Nephron progenitor cell (in vitro differentiated cells): ENCODE measurements at places on chromosomes 3 and 15.
A peak's percentile ranks its signal among the peaks of the same experiment; 100 is the strongest.

DNA sequence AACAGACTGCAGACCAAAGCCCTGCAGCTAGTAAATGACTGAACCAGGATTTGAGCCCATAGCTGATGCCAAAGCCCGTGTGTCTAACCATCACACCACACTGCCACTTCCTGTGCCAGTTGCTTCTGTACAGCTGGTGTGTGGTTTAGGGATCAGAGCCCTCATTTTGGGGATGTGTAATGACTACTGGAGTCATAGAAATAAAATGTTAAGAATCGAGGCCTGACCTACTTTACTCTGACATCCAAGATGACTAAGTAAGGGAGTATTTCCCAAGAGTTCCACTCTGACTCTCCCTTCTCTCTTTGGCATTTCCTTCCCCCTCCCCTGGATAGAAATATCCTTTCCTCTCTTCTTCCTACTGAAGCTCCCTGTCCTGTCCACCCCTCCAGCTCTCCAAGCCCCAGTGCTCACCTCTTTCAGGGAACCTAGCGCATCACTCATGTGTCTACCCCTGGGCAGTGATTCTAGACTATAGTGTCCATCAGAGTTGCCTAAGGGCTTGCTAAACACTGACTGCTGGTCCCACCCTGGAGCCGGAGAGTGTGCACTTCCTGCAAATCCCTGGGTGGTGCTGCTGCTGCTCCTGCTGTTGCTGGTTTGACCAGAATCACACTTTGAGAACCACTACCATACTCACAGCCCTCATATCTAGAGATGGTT is 53.8 kb downstream of the MGLL start:
- H3K4me1 ChIP-seq, result peaks cover 4% of the 10 kb centered on the region
- no peak overlapping the region for H3K4me3 ChIP-seq
- H3K27me3 ChIP-seq, result peaks cover 3% of the 10 kb centered on the region
- peaks cover 8% of the 10 kb centered on the region for H3K36me3 ChIP-seq

- no peaks in the 10 kb centered on the region for H3K4me1 ChIP-seq
- peaks cover 23% of the 10 kb centered on the region for H3K36me3 ChIP-seq
- no peak for DNase-seq
Observed at GRCh38 chr15:39414201-39414600, 166.7 kb upstream of the THBS1 start.

DNA sequence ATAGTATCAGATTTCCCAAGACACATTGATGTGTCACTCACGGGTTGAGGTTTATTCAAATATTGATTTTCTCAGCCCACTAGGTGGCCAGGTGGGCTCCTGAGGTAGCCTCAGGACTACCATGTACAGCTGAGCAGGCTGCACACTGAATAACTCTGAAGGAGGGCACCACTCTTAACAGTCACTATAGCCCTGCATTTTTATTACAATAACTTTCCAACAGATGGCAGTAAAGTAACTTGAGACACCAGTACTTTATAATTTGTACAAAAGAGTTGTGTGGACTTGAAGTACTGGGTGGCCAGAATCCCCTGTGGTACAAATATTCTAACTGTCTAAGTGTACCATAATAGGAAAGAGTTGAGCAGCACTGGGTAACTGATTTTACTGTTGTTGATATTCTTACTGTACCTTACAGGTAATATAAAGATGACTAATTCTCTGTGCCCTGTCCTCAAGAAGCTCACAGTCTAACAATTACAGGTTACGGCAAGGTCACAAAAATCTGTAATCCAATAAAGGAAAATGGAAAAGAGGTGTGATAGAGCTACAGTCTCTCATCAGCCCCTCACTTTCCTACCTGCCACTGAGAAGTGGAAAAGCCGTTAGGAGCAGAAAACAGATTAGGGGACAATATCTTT is 76.0 kb downstream of the ETFA start:
- DNase-seq, result no peak
- peaks cover 10% of the 10 kb centered on the region for H3K4me1 ChIP-seq
- peaks cover 18% of the 10 kb centered on the region for H3K36me3 ChIP-seq
- H3K27ac ChIP-seq, result no peak overlapping the region
- H3K4me3 ChIP-seq, result no peak overlapping the region

DNA sequence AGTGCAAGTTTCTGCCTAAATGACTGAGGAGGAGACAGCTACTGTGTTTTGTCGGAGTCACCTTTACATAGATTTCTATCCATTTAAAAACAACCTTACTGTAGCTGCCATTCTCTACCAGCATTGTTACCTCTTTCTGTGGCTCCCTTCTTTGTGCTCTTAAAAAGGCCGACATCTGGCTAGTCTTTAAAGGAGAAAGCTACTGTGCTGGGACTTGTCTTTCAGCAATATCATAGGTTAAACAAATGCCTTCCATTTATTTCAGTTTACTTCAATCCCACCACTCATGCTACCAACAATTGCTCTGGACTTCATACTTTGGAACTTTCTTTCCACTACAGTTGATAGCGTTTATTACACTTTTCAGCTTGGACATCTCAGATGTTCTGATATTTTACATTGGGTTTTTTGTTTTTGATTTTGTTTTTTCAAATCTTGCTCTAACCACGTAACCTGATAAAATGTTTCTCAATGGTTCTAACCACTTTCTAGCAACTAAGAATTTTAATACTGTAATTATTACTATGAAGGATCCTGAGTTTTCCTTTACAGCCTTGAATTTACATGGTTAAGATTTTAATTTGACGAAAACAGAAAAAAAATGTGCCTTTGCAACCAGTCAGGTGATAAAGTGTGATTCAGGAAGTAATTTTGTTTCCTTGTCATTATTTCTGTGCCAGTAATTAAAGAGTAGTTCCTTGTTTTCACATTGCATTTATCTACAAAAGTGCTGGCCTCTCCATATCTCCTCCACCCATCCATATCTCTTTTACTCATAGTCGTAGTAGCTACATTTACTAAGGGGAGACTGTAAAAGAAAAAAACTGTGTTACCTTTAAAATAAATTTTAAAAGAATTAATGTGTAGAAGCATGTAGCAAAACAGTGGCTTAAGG is 1.3 kb upstream of the CBLB start:
- peaks cover 6% of the 10 kb centered on the region for H3K36me3 ChIP-seq
- DNase-seq, result no peak
- peaks cover 3% of the 10 kb centered on the region for H3K27me3 ChIP-seq
- peak overlapping the region; percentile 100 for H3K27ac ChIP-seq
- peaks cover 54% of the 10 kb centered on the region for H3K4me1 ChIP-seq
- H3K4me3 ChIP-seq, result peak overlapping the region; percentile 98

GRCh38 chr3:13598926-13599886 is 50.3 kb downstream of the FBLN2 start:
- H3K4me3 ChIP-seq, result no peak overlapping the region
- H3K36me3 ChIP-seq, result no peaks in the 10 kb centered on the region
- H3K4me1 ChIP-seq, result peaks cover 26% of the 10 kb centered on the region
- no peak overlapping the region for H3K27ac ChIP-seq
- no peak for DNase-seq

- no peak overlapping the region for H3K27ac ChIP-seq
- no peak overlapping the region for H3K4me3 ChIP-seq
- no peaks in the 10 kb centered on the region for H3K4me1 ChIP-seq
Observed at GRCh38 chr3:23183731-23184130, 19.4 kb upstream of the UBE2E2 start.

DNA sequence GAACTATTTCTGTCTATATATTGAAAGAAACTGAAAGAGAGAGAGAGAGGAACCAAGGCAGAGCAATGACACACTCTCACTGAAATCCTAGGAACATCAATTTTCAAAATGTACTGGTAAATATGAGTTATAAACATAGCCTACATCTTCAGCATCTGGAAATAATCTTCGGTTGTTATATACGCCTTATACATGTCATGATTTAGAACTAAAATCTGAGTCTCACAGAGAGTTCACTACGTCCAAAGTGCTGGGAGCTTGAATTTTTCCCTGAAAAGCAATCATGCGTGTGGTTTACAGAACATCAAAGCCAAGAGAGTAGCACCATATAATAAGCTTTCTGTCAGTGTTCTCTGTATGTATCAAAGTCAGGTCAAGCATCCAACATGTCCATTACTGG is 420.0 kb upstream of the CBLB start:
- H3K27ac ChIP-seq, result no peak overlapping the region
- H3K4me3 ChIP-seq, result no peak overlapping the region
- no peaks in the 10 kb centered on the region for H3K36me3 ChIP-seq
- H3K27me3 ChIP-seq, result no peaks in the 10 kb centered on the region

DNA sequence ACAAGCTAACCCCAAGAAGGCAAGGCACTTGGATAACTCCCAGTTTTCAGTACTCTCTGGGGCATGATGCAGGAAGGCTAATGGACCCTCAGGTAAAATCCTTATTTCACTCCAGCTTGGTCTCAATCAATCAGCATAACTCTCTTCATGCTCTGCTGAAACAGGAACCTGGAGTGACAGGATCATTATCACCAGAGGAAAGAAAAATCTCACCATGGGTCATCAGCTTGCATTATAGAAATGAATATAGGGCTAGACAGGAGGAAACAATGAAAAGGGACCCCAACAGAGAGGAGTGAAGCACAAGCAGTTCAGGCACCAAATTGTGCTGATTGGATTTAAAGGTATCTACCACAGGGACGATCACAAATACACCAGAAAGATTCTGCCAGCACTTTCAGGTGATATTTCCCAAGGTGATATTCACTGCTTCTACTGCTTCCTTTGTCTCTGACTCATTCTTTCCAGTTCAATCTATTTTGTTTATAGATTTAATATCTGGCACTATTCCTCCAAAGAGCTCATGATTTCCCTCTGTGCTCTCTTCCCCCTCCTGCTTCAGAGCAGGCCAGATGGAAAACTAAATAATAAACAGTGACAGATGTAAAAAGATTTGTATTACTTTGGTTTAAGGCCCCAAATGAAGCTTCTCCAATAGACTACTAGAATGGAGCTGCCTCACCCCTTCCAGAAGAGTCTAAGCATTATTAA is 22.9 kb upstream of the THUMPD3 start:
- no peak for DNase-seq
- no peaks in the 10 kb centered on the region for H3K36me3 ChIP-seq
- H3K27me3 ChIP-seq, result peaks cover 6% of the 10 kb centered on the region
- H3K27ac ChIP-seq, result no peak overlapping the region

GRCh38 chr3:193942516-193943055 is 193.4 kb upstream of the HES1 start:
- H3K27ac ChIP-seq, result no peak overlapping the region
- no peaks in the 10 kb centered on the region for H3K36me3 ChIP-seq
- DNase-seq, result no peak
- H3K4me1 ChIP-seq, result peaks cover 56% of the 10 kb centered on the region
- no peak overlapping the region for H3K4me3 ChIP-seq

DNA sequence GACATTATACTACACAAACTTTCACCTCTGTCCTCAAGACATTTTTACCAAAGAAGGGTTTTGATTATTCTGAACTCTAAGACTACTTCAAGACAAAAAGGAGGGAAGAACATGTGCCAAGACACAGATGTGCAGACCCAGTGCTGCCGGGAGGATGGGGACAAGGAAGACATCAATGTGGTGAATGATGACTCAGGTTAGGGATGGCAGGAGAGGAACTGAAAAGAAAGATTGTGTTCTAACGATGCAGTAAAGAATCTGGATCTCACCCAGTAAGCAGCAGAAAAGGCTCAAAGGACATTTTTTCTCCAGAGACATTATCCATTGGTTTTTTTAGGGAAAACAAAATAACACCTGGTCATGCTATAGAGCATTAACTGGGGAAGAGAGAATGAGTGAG is 449.9 kb upstream of the NR2F2 start:
- no peak for DNase-seq
- no peaks in the 10 kb centered on the region for H3K27me3 ChIP-seq
- peaks cover 37% of the 10 kb centered on the region for H3K4me1 ChIP-seq
- peaks cover 8% of the 10 kb centered on the region for H3K36me3 ChIP-seq

DNA sequence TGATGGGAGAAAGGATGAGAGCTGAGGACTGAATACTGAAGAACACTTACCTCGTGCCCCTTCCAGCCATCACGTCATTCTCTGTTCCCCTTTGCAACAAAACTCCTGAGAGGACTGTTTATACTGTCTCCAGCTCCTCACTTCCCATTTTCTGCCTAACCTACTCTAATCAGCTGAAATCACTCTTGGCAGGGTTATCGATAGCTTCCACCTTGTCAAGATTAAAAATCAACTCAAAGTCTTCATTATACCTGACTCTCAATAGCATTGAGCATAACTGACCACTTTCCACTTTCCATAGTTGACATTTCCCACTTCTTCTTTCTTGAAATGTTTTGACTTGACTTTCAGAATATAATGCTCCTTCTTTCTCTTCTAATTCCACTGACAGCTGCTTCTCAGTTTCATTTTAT is 4.3 kb downstream of the BTBD1 start:
- no peak for DNase-seq
- no peak overlapping the region for H3K27ac ChIP-seq
- peaks cover 11% of the 10 kb centered on the region for H3K36me3 ChIP-seq
- H3K4me1 ChIP-seq, result peaks cover 5% of the 10 kb centered on the region

- no peaks in the 10 kb centered on the region for H3K36me3 ChIP-seq
- H3K27me3 ChIP-seq, result peaks cover 9% of the 10 kb centered on the region
- DNase-seq, result no peak
- H3K27ac ChIP-seq, result no peak overlapping the region
- no peaks in the 10 kb centered on the region for H3K4me1 ChIP-seq
Observed at GRCh38 chr15:37824717-37825382, 109.6 kb upstream of the TMCO5A start.

GRCh38 chr3:197603317-197603933 is 47.7 kb upstream of the BDH1 start:
- peak overlapping the region; percentile 80 for H3K27ac ChIP-seq
- DNase-seq, result no peak
- H3K4me3 ChIP-seq, result no peak overlapping the region
- peaks cover 28% of the 10 kb centered on the region for H3K4me1 ChIP-seq

DNA sequence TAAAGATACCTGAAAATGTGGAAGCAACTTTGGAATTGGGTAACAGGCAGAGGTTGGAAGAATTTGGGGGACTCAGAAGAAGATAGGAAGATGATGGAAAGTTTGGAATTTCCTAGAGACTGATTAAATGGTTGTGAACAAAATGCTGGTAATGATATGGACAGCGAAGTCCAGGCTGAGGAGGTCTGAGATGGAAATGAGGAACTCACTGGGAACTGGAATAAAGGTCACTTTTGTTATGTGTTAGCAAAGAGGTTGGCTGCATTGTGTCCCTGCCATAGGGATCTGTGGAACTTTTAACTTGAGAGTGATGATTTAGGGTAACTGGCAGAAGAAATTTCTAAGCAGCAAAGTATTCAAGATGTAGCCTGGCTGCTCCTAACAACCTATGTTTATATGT is 13.0 kb downstream of the MITF start:
- no peak overlapping the region for H3K4me3 ChIP-seq
- no peak overlapping the region for H3K27ac ChIP-seq
- H3K27me3 ChIP-seq, result peaks cover 4% of the 10 kb centered on the region

DNA sequence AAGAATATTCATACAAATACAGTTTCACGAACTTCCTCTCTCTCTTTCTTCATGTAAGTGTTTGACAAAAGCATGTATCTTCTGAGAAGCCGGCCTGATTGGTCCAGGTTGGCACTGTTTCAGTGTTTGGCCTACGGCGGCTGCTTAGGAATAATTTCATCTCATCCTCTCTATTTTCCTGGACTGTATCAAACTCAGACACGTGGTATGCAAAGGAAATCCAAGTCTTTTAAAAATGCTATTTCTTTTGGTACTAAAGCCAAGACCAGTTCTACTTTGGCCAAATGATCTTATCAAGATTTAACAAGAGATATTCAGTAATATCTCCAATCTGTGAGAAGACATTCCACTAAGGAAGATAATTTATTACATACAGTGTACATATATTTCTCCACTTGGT is 152.8 kb downstream of the TIGIT start:
- no peaks in the 10 kb centered on the region for H3K36me3 ChIP-seq
- no peak overlapping the region for H3K4me3 ChIP-seq
- no peak for DNase-seq

GRCh38 chr3:149472030-149472797 is 2.3 kb upstream of the TM4SF4 start:
- peaks cover 54% of the 10 kb centered on the region for H3K4me1 ChIP-seq
- DNase-seq, result no peak
- H3K4me3 ChIP-seq, result no peak overlapping the region
- H3K27ac ChIP-seq, result no peak overlapping the region
- no peaks in the 10 kb centered on the region for H3K27me3 ChIP-seq
- no peaks in the 10 kb centered on the region for H3K36me3 ChIP-seq
